ENCODE measurements at places on chromosomes 5 and 9. TPM values are rescaled to one million over a fixed set of nuclear protein-coding genes. Genes with fewer than 3 reads are reported as not detected.

Gene POC5
- 9.2 TPM for total RNA-seq

Gene SCGB3A2
- total RNA-seq = not detected

Gene MSX2
- 5.6 TPM for total RNA-seq

Gene OTULINL
- 13.5 TPM for total RNA-seq

Gene NUTM2G
- total RNA-seq = not detected

Gene FAM151B
- 1.2 TPM for total RNA-seq

Gene KCNMB1
- not detected for total RNA-seq

Gene CERCAM
- total RNA-seq = 39.5 TPM
